M059J (cell line): ENCODE measurements at places on chromosomes 1 and 21.

GRCh38 chr1:157090771-157091170 lies 8.8 kb downstream of the ETV3L start:
- DNase-seq, result no peak

DNA sequence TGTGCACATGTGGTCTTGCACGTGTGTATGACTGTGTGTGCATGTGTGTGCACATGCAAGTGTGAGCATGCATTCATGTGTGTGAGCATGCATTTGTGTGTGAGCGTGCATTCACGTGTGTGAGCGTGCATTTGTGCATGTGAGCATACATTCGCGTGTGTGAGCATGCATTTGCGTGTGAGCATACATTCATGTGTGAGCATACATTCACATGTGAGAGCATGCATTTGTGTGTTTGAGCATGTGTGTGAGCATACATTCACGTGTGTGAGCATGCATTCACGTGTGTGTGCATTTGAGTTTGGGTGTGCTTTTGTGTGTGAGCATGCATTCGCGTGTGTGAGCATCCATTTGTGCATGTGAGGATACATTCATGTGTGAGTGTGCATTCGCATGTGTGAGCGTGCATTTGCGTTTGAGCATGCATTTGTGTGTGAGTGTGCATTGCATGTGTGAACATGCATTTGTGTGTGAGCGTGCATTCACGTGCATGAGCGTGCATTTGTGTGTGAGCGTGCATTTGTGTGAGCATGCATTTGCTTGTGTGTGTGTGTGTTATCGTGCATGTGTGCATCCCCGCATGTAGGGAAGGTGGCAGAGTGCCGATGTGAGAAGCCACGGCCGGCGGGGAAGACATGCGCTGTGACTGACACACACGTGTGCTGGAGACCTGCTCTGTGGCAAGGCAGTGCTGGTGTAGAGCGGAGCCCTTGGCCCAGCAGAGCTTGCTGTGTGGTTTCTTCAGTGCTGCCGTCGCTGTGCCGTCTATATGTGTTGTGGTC lies 18.2 kb downstream of the ITGB2 start:
- DNase-seq, result no peak

DNA sequence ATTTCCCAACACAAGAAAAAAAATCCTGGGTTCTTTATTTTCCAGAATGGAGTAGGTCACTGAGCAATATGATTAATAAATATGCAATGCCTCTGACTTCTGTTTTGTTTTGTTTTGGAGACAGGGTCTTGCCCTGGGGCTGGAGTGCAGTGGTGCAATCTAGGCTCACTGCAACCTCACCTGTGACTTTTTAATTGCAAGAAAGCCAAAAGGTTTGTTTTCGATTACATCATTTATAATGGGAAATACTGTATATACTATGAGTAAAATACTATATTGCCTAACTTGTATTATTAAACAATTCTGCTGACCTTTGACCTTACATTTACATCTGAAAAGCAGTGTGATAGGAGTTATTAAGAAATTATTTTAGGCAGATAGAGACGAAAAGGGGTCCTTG lies 11.6 kb upstream of the CD46 start:
- DNase-seq, result peak; percentile 39

GRCh38 chr1:9822897-9823692 lies 670 bp downstream of the CLSTN1 start:
- peak; percentile 48 for DNase-seq

- no peak for DNase-seq
Measured at GRCh38 chr1:3620708-3621107, 4.1 kb upstream of the TPRG1L start.

DNA sequence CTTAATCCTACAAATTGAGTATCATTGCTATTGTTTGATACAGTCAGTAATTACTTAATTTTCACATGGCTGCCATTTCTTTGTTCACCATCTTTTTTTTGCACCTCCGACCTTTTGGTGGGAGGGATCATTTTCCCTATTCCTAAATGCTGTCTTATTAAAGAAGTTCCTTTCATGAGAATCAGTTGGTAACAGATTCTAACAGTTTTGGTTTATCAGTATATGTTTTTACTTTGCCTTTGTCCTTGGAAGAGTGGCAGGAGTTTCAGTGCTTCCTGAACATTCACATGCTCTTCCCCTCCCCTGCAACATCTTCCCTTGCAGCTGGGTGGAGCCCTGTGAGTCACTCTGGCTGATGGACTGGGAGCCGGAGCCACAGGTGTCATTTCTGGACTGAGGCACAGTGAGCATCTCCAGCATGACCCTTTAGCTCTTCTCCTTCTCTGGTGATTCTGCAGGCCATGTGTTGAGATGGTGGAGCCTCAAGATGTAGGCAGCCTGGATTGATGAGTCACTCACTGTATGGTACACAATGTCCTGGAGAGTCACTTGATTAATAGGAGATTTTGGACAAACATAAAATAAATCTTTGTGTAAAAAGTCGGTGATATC lies 217.7 kb downstream of the URB2 start:
- peak; percentile 60 for DNase-seq

- peak; percentile 98 for DNase-seq
Measured at GRCh38 chr1:78101514-78101913, 55.7 kb downstream of the GIPC2 start.

GRCh38 chr1:30506291-30507015 lies 216.9 kb downstream of the MATN1 start:
- no peak for DNase-seq

DNA sequence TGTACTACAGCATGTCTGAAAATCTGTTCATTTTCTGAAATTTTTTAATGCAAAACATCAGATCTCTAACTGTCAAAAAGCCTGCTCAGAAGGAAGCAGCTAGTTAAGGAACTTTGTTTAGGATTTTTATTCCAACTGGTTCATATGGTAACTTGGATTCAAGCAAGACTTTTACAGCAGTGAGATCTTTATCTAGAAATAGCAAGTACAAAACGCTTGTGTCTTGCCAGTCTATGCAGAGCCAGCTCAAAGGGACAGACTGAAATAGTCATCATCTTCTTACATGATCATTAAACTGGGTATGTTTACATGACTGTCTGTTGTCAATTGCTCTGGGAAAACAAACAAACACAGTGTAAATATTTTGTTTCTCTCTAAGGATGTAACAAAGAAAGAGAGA lies 37.6 kb downstream of the DDAH1 start:
- DNase-seq, result peak; percentile 72

- no peak for DNase-seq
Measured at GRCh38 chr1:151048645-151049032, 1.1 kb downstream of the C1orf56 start.

DNA sequence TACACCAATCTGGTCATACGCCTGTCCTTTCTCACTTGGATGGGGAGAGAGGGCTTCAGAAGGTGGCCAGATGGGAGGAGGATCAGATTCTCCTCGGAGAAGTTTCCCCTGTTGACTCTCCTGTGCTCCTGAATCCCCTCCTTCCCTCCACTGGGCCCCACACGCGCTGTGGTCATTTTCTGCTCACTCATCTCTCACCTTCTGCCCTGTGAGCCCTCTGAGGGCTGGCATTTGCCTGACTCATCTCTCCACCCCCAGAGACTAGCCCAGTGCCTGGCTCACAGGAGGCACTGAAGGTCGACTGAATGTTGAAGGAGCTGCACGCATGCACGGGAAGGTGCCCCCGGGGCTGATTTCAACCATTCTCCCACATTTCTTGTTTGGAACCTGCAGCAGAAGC lies 14.2 kb downstream of the ABCA4 start:
- DNase-seq, result peak; percentile 65

DNA sequence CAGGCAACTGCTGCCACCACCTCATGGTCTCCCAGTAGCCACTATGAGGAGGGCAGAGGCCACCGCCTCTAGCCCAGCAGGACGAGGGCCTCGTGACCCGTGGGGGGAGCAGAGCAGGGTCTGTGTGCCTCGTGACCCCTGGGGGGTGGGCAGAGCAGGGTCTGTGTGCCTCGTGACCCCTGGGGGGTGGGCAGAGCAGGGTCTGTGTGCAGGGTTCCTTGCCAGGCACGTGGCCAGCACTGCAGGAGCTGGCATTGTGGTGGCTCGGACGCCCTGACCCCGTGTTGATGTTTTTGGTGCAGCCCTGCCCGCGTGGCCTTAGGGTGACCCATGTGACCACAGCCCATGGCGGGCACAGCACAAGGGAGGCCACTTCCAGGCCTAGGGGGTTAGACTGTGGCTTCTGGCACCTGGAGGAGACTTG lies 52.8 kb downstream of the SLX9 start:
- DNase-seq, result no peak

DNA sequence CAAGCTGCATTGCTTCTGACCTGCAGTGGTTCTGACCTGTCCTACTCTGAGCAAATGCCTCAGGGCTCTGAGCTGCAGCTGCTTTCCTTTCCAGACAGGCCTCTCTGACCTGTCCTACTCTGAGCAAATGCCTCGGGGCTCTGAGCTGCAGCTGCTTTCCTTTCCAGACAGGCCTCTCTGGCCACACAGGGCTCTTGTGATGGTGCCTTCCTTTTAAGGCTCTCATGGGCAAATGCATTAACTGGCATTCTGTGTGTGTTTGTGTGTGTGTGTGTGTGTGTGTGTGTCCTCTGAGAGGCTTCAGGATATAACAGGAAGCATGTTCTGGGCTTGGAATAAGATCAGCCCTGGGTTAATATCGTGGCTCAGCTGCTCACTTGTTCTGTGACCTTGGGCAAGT lies 131.3 kb downstream of the NTPCR start:
- DNase-seq, result peak; percentile 97

- peak; percentile 99 for DNase-seq
Measured at GRCh38 chr1:224565186-224565585, 50.9 kb upstream of the CNIH3 start.

- no peak for DNase-seq
Measured at GRCh38 chr1:180152588-180152987, 2.1 kb upstream of the QSOX1 start.

DNA sequence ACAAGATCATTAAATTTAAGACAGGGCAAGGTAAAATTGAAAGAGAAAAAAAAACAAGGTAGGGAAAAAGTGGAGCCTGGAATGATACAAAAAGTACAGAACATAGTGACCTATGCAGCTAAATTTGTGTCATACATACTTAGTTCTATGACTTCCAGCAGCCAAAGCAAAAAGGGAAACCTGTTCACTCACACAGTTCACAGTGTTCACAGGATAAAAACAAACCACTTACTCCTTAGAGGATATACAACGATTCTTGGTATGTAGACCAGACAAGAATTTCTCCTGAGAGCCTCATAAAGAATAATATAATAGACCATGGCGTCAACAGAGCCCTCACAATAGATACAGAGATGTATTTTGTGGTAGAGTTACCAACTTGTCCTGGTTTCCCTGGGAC lies 27.5 kb downstream of the COA7 start:
- DNase-seq, result no peak

GRCh38 chr1:4307468-4307845 lies 347.0 kb upstream of the AJAP1 start:
- DNase-seq, result no peak

DNA sequence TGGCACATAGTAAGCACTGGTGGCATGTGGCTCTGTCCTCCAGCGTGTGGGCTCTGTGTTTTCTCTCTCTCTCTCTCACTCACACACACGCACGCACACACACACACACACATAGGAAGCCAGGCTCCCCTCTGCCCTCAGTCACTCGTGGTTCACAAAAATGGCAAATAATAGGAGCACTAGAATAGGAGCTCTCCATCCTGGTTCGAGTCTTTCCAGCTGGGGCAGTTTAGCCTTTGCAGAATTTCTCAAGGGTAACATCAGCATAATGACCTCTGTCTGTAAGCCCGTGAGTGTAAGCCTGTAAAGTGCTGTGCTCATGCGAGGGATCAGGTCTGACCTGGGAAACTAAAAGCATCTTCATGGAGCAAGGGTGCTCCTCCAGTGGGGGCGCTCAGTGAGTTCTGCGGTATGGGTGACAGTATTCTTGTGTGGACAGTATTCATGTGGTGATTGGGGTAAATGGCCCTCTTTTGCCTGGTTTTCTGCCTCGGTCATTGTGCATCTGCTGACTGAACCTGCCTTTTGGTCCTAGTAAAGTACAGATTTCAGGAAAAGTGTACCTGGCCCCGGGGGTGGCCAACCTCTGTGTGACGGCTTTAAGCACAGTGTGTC lies 842 bp upstream of the ZC3H12A start:
- DNase-seq, result no peak

DNA sequence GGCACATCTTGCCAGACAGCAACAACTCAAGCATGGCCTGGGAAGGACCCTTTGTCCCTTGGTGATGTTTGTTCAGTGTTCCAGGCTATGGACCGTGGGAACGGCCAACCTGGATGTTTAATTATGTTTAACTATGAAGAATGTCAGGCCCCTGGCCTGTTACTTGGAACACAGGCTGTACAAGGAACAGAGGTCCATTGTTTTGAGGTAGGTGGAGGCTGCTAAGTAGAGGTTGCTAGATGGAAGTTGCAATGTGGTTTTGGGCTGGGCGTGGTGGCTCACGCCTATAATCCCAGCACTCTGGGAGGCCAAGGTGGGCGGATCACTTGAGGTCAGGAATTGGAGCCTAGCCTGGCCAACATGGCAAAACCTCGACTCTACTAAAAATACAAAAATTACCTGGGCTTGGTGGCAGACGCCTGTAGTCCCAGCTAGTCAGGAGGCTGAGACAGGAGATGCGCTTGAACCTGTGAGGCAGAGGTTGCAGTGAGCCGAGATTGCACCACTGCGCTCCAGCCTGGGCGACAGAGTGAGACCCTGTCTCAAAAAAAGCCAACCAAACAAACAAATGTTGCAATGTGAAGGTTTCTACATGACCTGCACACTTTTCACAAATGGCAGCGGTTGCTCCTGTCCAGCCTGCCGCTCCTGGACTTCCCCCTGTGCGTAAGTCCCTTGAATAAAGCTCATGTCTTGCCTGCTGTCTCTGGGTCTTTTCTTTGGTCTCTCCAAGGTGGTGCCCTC lies 2.5 kb upstream of the LEFTY1 start:
- peak; percentile 63 for DNase-seq

GRCh38 chr1:67434491-67434890 lies 4.3 kb upstream of the SERBP1 start:
- no peak for DNase-seq

DNA sequence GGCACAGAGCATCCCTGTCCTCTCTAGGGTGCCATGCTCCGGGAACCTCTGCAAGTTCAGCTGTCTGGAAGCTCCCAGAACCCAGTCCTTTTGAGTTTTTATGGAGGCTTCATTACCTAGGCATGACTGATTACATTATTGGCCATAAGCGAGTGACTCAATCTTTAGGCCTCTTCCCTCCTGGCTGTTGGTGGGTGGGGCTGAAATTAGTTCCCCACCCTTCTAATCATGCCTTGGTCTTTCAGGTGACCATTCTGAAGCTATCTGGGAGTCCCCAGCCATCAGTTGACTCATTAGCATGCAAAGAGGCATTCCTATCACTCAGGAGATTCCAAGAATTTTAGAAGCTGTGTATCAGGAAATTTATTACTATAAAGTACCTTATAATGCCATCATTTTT lies 46.6 kb downstream of the WLS start:
- peak; percentile 56 for DNase-seq

- no peak for DNase-seq
Measured at GRCh38 chr21:43803558-43804300, 14.4 kb downstream of the RRP1 start.

GRCh38 chr21:28975397-28975796 lies 17.3 kb downstream of the LTN1 start:
- peak; percentile 73 for DNase-seq

GRCh38 chr1:168613038-168613451 lies 36.6 kb downstream of the XCL1 start:
- no peak for DNase-seq
